ENCODE measurements at places on chromosomes 12 and 14.

- DNase-seq = no peak
These were observed 4.8 kb upstream of the ITPK1 start for GRCh38 chr14:93120517-93120916.

- DNase-seq = no peak
These were observed 362.0 kb downstream of the ETNK1 start for GRCh38 chr12:22986997-22987396.

DNA sequence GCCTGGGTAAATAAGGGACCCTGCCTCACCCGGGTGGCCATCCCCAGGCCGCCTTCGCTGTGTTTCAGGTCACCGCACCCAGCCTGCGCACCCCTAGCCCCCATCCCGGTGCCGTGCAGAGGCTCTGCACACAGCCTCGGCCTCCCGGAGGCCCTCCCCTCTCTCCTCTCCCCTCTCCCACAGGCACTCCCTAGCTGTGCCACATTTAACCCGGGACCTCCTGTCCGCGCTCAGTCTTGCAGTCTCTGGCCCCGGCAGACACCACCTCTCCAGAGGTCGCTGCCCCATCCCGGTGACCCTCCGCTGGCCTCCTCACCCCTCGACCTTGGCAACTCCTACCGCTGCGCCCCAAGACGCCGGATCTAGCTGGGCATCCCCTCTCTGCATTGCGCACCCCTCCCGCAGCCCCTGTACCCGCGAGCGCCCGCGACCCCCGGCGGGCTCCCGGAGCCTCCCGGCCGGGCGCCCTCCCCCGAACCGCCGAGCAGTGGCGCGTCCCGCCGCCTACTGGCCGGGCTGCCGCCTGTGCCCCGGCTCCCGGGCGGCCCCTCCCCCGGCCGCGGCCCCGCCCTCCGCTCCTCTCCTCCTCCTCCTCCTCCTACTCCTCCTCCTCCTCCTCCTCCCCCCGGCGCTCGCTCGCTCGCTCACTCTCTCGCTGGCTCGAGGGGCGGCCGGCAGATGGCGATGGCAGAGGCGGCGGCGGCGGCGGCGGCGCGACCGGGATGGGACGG, 120.7 kb downstream of the AACS start:
- DNase-seq = peak; percentile 33

- DNase-seq = no peak
These were observed 391.3 kb downstream of the FLRT2 start for GRCh38 chr14:85921241-85921640.

GRCh38 chr12:130879212-130879686, 7.4 kb downstream of the RAN start:
- no peak for DNase-seq

DNA sequence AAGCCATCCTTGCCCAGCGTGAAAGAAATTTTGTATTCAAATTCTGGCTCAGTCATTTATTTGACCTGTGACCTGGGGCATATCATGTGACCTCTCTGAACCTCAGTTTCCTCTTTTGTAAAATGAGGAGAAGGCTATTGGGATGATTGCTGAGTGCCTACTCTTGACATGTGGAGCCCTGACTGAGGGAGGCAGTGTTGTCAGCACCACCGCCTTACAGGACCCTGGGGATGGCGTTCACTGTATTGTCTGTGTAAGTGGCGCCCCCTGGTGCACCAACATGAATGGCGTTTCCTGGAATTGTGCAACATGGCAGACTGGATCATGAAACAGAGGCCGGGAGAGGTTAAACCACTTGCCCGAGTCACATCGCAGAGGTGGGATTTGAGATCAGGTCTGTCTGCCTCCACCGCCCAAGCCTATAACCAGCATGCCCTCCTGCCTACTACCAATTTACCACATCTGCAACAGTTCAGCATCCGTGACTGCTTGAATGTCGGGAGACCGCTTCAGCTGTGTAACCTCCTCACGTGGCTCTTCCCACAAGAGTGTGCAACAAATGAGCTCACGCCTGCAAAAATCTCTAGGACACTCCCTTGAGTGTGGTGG, 20.1 kb upstream of the CCDC63 start:
- DNase-seq = peak; percentile 41

DNA sequence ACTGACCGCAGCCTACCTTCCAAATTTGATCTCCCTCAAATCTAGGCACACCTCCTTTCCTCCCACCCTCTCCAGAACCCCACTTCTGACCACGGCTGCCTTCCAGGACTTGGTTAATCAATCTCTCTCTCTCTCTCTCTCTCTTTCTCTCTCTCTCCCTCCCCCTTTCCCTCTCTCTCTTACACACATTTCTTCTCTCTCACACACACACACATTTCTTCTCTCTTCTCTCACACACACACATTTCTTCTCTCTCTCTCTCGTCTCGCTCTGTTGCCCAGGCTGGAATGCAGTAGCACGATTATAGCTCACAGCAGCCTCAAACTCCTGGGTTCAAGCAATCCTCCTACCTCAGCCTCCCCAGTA, 521 bp upstream of the GMFB start:
- DNase-seq = no peak

GRCh38 chr12:76787689-76788088, 23.8 kb downstream of the ZDHHC17 start:
- no peak for DNase-seq

DNA sequence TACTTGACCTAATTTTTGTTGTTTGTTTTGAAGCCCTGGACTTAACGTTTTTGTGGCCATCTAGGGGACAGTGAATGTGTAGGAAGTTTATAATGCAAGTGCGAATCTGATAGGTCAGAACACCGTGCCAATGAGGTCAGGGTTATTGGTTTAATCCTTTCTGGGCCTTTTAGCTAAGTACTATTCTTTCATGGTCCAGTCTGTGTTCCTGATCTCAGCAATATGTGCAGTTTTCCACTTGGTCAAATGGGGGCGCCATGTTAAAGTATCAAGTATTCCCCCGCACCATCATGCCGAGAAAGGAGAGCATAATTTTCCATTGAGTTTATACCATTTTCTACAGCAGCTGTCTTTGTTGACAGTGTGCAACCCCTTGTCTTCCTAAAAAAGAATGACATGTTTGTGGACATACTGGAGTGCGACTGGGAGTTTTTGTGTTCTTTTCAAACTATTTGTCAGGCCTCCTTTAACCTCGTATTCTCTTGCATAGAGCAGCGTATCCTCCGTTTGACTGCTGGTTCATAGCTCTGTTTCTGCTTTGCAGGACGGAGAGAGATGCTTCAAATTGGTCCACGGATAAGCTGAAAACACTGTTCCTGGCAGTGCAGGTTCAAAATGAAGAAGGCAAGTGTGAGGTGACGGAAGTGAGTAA, 1.3 kb downstream of the AHSA1 start:
- peak; percentile 22 for DNase-seq

DNA sequence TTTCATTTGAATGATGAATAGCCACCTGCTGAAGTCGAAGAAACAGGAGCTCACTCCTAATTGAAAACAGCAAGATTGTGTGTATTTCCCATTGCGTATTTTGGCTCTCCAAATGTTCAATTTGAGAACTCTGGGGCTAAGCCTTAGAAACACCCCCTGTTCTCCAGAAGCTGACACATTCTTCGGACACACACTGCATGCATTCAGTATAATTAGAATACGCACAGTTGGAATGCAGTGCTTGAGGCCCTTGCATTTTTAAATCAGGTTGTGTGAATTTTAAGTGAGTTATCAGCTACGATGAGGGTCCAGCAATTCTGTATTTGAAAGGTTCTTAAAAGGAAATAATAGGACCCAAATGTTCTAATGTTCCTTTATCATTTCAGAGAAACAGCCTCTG, 103.8 kb downstream of the PRKD1 start:
- no peak for DNase-seq

DNA sequence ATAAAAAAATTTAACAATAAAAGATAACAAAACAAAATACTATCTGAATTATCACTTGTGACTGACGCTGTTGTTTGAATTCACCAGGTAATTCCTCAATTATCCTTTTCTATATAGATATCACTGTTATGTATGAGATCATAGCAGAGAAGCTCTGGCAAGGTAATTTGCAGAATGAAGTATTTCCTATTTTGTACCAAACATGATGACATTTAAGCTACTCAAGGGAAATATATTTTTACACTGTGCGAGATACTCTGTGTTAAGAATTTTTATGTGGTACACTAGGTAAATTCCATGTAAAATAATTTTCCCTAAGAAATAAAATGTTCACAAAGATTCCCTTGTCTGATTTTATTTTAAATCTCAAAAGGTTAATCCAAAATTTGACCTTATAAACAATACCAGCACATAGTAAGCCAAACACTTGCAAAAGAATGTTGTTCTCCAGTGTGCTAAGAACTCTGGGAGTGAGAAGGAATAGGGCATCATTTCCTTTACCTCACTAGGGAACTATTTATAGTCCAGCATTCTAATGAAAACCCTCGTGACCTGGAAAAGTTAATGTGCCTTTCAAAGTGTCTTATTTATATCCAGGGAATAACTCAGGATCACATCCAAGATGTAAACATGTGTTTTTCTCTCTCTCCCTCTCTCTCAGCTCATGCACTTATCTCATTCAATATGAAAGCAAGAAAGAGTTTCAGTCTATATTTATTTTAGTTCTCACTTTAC, 115.2 kb upstream of the RAP1B start:
- no peak for DNase-seq

- DNase-seq = no peak
These were observed 51.8 kb upstream of the FBRSL1 start for GRCh38 chr12:132437943-132438700.

GRCh38 chr12:121873216-121873569, 14.5 kb upstream of the HPD start:
- no peak for DNase-seq

- DNase-seq = no peak
These were observed 33.6 kb upstream of the BDKRB2 start for GRCh38 chr14:96170961-96171592.

GRCh38 chr12:3310271-3311026, 180.6 kb upstream of the PRMT8 start:
- no peak for DNase-seq

- DNase-seq = no peak
These were observed 9.9 kb downstream of the OAS2 start for GRCh38 chr12:112988224-112988623.

GRCh38 chr12:12081836-12082497, 11.2 kb downstream of the BCL2L14 start:
- DNase-seq = peak; percentile 19

DNA sequence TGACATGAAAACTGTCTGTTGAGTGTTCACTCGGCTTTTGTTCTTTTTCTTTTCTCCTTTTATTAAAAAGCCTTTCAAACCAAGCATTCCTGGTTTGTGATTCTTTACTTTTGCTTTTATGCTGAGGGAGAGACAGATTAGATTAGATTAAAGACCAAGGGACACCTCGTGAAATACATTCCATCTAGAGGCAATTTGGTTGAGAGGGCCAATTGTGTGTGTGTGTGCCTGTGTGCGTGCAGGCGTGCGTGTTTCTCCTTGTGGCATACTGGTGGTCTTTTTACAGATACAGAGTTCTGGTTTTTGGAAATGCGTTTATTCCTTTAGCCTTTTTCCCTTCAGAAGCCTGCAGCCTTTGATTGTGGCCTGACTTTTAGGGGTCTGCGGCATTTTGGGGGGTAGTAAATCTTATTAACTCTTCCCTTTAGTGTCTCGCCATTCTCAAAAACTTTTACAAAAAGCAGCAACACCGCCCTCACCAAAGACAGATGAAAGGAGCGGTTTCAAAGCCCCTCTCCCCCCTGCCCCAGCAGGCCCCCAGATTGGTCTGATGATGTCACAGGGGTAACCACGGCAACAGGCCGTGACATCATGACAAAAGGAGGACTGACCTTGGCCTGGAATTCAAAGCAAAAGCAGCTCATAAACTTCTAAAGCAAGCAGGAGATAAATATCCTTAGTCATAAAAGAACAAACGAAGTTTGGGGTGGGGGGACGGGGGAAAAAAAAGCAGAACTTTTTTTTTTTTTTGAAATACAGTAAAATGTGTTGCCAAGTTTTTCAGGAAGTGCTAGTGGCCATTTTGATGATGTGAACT, 84.1 kb upstream of the TBX3 start:
- no peak for DNase-seq

DNA sequence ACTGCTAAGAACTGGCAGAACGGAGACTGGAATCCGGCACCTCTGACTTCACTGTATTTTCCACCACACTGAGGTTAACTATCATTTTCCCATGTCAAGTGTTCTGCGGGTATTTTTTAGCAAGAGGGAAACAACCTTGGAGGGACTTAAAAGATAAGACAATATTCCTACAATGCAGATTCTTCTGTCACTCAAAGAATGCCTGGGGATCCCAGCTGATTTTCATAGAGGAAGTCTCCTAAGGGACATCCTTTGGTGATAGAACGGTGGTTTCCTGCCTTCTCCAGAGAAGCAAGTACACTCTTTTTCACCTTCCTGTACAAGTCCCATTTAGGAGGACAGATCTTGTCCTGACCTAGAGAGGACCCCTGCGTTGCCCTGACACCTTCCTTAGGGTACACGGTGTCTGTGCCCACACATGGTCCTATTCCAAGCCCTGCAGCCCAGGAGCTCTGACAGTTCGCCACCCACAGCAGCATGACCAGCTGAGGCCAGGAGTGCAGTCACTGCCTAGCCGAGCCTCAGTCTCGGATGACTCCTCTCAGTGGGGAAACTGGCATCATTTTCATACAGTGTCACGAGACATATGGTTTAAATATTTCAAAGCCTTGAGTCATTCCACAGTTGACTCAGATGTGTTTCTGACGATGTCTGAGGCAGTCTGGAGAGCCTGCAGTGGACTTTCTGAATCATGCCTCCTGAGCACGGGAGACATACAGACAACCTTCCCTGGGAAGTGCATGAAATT, 181.3 kb upstream of the FKBP4 start:
- peak; percentile 90 for DNase-seq

DNA sequence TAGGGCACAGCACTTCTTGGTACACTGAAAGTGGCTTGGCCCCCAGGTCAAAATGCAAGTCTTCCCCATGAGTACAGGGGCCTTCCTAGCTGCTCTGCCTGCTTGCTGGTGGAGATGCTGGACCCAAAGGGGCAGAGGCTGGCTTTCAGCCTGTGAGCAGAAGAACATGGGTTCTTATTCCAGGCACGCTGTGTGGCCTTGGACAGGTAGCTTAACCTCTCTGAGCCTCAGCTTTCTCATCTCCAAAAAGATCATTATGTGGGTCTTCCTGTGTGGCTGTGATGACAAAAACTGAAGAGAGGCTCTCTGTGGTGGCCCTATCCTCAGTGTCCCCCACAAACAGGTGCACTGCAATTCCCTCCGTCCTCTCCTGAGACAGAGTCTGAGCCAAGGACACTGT, 45.6 kb upstream of the TUNAR start:
- DNase-seq = no peak
